Skeletal muscle cell (primary cell): ENCODE measurements at places on chromosomes 12 and 14.

DNA sequence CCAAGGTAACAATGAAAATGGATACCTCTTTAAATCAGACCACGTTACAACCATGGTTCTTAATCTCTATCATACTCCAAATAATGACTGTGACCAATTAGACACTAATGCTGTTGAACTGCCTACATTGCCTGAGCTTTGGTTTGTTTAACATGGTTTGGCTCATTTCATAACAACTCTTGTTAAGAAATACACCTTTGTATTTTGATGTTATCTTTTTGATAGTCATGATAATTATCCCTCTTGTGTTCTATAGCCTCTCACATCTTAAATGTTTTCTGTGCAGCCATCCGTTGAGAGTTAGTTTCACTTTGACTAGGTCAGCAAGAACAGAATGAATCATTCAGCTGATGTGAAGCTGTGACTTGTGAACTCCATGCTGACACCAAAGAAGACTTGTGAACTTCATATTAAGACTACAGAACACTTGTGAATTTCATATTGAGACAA is 75.5 kb upstream of the RERGL start:
- DNase-seq: no peak

DNA sequence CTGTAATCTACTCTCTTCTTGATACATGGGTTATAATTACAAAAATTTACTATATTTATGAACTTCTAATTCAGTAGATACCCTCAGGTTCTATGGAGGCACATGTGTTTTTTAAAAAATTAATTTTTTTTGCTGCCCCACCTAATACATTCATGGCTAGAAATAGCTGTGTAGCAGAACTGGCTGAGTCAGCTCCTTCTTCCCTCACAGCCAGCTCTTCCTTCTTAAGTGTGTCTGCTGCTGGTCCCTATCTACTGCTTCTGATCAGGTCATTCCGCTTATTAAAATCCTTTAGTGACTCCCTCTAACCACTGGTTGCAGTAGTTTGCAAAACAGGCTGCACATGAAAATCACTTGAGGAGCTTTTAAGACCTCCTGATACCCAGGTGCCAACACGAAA is 400.1 kb downstream of the APAF1 start:
- DNase-seq: no peak

- peak; percentile 11 for DNase-seq
Observed at GRCh38 chr12:50961708-50962107, 9.4 kb downstream of the HIGD1C start.

- peak; percentile 36 for DNase-seq
Observed at GRCh38 chr12:20097626-20098025, 270.7 kb upstream of the PDE3A start.

- no peak for DNase-seq
Observed at GRCh38 chr14:67392123-67392522, 19.8 kb downstream of the PLEK2 start.

DNA sequence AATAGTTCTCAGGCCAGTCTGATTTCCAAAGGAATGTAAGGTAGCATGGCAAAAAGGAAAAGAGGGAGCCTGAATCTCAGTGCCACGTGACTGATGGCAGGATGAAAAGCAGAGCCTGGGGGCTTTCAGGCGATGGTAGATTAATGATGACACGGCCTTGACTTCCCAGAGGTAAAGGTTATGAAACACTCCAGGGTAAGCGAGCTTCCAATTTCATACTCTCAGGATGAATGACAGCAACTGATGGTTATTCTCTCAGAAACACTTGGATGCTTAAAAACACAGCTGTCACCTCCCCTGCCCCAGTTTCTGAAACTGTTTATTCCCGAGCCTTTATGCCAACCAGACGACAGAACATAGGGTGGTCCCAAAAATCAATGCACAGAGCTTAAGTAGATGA is 28.8 kb downstream of the GDF11 start:
- peak; percentile 7 for DNase-seq

DNA sequence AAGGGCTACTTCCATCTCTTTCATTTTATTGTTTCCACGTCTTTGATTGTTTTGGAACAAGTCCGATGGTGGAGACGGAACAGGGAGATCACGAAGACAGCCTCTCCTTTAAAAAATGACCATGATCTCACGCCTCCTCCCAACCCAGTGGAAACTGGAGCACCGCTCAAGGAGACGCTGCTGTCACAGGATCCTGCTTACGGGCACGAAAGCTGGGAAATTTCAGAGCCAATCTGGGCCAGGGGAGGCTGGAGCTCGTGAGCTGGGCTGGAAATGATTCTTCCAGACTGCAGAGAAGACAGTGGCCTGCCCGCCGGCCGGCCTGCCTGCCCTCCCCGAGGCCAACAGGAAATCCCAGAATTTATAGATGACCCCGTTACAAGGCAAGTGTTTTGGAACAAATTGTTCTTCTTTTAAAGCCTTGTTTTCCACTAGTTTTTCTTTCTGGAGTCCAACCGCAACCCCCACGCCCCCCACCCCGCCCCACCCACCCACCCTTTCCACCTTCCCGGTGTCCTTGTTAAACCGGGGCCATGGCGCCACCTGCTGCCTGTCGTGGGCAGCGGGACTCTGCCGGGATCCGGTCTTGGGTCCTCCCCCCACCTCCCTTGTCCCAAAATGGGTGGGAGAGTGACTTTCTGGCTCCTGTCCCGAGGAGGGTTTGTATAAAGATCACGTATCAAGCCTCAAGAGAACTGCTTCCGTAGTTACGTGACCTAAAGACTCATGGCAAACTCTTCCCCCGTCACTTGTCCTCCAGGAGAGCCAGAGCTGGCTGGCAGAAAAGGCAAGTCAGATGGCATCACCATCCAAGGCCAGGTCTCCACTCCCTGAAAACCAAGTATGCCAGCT is 40.3 kb downstream of the MAP1LC3B2 start:
- peak; percentile 72 for DNase-seq

DNA sequence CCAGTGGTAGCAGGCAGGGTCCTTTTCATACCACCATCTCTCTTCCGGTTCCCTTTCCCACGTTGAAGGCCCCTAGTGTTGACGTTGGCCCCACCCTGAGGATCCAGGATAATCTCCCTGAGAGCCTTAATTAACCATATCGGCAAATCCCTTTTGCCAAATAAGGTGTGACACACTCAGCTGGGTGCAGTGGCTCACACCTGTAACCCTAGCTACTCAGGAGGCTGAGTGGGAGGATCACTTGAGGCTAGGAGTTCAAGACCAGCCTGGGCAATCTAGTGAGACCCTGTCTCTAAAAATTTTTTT is 2.8 kb upstream of the TMEM119 start:
- DNase-seq: no peak

GRCh38 chr12:96497855-96498254 is 8.5 kb downstream of the CFAP54 start:
- peak; percentile 64 for DNase-seq

- DNase-seq: peak; percentile 86
Observed at GRCh38 chr12:2336409-2336829, 283.6 kb downstream of the CACNA1C start.

GRCh38 chr12:25051656-25052195 is 102.8 kb upstream of the BCAT1 start:
- no peak for DNase-seq

DNA sequence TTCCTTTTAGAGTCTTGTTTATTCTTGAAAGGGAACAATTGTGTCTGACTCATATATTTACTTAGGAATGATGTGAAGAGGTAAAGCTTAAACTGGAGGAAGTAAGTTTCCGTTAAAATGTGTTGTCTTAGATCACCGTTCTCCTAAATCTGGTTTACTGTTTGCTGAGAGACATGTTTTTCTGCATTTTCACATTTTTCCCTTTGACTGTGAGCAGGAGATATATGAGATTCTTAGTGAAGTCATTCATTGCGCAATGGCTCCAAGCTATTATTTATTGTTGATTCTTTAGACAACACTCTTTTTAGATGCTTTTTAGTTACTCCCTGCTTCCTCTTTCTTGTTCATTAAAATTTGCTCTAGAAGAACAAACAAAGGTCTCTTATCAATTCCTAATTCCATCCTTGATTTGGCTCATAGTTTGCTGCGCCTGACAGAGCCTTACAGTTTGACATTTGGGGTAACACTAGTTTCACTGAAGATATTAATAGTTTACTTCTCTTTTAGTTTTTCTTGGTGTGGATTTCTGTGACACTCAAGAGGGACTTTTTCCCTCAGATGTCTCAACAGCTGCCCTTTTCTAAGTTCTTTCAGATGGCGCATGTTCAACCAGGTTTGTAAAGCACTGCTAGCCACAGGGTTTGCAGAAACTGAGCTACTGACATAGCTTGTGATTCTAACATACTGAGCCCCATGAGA is 11.4 kb downstream of the CLECL1 start:
- DNase-seq: no peak

DNA sequence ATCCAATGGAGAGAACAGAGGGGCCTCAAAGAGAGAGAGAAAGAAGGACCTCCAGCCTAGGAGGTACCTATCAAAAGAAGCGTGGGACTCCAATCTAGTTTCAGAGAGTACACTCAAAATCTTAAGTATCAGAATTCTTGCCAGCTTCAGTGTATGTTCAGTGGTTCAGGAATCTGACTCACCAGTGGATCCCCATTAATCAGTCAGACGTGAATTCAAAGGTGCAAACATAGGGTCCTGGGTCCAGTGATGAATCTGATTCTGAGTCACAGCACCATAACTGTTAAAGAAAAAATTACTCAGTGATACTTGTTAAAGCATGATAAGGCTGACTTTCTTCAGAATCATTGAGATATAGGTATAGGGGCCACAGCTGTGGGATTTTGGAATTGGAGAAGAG is 33.2 kb downstream of the ETNK1 start:
- DNase-seq: peak; percentile 74

DNA sequence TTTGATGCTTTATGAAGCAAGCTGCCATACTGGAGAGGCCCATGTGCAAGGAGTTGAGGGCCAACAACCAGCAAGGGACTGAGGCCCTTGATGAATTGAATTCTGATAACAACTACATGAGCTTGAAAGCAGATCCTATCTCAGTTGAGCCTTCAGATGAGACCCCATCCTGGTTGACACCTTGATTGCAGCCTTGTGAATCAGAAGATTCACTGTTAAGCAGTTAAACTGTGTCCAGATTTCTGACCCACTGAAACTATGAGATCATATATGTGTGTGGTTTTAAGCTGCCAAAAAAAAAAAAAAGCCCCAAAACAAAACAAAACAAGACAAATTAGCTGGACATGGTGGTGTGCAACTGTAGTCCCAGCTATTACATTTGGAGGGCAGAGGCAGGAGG is 42.1 kb downstream of the GPR19 start:
- no peak for DNase-seq

DNA sequence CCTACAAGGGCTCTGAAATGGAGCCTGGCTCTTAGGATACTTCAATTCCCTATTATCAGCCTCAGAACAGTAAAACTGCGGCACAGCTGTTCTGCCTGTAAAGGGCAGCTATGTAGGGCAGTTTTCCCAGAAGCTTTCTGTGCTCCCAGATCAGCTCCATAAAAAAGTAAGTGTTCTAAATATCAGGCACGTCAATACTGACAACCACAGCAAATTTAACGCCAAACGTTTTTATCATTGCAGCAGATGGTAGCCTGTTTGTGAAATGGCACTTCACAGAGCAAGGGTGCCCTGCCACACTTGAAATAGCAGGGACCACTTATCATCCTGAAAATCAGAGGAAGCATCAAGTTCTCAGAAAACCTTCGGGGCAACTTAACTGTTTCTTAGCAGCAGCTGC is 54.8 kb upstream of the PTHLH start:
- DNase-seq: no peak

- DNase-seq: no peak
Observed at GRCh38 chr14:100712490-100712889, 14.2 kb upstream of the DLK1 start.

DNA sequence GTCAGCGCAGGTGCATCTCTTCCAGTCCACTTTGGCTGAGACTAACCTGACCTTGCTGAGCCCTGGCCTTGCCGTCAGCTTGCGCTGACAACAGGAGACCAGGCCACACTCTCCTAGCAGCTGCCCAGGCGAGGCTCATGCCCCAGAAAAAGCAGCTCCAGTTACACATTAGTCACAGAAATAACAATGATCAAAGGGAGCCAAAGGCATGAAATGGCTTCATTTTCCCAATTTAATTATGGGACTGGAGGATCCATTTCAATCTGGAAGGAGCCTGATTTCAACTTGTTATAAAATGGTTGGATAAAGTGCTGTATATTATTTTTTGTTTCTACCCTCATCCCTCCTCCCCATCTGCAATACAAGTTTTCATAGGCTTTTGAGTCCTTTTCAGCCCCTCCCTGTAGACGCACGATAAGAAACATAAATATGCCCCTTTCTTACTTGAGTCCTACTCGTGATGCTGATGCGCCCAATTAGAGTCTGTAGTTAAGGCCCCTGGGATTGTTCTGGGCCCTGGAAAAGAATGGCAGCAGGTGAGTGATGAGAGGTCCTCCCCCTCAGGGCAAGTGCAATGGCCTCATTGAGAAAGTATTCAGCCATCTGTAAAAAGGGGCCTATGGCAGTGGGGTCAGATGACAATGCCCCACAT is 376.0 kb downstream of the C12orf75 start:
- DNase-seq: peak; percentile 61

DNA sequence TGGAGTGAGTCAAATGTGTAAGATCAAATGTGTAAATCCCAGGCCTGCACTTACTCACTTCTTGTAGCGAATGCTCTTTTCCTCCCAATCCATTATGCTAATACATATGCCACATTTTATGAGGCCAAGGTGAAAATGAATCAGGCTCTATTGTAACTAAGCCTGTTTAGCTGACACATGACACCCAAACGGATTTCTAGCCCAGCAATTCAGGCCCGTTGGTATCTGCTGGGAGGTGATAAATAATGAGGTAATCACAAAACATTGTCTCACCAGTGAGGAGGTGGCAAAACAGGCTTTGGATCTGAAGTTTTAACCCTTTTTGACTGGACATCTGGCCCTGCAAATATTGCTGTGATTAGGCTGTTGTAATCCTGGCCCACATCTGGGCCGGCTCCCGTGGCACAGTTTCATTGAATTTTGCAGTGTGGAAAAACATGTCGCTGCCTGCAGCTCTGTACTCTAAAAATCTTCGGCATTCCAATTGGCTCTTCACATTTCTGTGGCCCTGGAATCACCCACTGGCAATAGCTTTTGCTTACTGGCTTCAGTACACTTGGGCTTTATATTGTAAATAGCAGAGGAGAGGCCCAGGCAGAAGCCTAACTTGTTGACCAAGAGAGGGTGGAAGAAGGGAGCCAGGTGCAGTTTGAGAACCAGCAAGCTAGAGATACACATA is 106.1 kb downstream of the PAX9 start:
- DNase-seq: no peak

DNA sequence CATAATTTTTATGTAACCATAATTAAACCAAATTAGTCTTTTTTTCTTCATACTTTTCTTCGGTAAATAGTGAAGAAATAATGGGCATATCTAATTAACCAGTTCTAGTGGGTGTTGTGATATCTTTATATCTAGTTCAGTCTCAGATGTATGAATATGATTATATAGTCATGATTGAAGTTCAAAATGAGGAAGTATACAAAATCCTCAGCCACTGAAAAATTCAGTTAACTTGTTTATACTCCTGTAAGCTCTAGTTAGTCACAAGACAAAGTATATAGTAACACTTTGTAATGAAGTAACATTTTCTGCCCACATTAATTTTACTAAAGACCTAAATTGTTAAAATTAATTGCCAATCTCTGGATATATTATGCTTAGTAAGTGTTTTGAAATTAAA is 46.5 kb downstream of the CAND1 start:
- DNase-seq: no peak
